Stimulated activated CD8-positive, alpha-beta memory T cell treated with anti-CD3 and anti-CD28 coated beads, Interleukin-4, amount 100 ng/mL, for 4 hours (primary cell): ENCODE measurements at places on chromosomes 7 and 10.

DNA sequence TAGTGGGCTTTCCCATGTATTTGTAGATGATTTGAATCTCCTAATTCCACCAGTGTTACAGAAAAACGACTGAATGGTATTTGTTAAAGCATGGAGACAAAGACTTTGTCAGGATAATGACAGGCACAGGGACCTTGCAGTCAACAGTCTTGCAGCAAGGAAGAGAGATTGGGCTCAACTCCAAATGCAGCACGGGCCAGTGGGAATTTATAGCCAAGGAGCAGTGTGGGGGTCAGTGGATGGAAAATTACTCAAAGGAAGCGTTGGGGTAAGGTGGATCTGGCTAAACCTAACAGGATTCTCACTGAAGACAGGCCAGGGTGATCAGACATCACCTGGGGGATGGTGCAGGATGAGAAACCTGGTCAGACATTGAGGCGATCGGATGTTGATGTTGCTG lies 24.3 kb downstream of the CPVL start:
- no peak for DNase-seq

- no peak for DNase-seq
Measured at GRCh38 chr7:137880432-137880831, 33.7 kb upstream of the DGKI start.

GRCh38 chr10:113767222-113767621 lies 15.7 kb downstream of the PLEKHS1 start:
- DNase-seq: no peak

DNA sequence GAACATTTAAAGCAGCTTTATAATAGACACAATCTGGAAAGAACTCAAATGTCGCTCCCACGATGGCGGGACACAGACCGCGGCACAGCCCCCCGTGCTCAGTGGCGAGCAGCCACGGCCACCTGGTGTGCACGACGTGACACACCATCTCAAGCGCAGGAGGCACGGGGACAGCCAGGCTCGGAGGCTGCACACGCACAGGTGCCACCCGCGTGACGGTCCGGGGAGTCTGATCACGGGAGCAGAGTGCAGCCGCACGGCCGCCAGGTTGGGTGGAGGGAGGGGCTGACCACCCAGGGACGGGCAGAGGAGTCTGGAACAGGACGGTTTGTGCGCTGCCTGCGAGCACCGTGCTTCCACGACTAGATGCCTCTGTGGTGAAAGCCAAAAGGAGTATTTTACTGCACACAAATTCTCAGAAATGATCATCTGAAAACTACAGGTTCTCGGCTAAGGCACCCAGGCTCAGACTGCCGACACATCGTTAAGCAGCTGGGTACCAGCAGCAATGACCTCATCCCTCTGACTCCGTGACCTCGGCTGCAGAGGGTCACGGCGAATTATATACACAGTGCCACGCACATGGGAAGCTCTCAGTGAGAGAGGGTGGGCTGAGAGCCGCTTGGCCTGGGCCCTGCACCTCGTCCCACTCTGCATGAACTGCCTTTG lies 7.5 kb upstream of the GPER1 start:
- no peak for DNase-seq

DNA sequence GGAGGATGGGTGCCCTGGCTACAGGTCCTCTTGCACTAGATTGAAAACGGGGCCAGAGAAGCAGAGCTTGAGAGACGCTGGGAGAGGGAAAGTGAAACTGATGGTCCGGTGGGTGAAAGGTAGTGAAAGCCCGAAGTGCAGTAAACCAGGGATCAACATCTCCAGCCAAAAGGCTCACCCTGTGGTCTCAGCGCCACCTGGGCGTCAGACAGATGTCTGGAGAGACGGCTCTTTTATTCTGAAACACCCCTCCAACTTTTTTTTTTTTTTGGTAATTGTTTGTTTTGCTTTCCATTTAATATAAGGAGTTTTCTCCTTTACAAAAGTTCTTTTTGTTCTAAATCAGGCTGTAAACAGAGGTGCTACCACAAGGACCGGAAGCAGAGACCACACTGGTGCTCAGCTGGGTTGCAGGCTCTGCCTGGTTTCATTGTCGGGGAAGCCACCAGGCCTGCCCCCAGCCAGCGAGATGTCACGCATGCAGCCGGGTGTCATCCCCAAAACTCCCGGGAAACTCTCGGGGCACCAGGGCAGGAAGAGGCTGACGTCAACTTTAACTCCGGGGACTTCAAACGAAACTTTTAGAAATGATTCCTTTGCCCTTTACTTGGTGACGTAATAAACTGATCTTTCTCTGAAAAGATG lies 11.2 kb downstream of the IL2RA start:
- peak; percentile 89 for DNase-seq

DNA sequence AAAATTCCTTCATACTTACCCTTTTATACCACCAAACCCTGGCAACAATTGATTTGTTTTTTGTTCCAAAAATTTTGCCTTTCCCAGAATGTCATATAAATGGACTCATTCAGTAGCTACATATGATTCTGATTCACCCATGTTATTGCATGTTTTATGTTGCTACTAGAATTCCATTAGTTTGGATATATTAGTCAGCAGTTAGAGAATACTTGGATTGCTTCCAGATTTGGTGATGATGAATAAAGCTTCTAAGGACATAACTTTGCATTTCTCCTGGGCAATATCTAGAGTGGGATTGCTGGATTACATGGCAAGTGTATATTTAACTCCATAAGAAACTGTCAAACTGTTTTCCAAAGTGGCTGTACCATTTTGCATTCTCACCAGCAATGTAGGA lies 806.9 kb downstream of the DNAJB9 start:
- DNase-seq: no peak

- DNase-seq: no peak
Measured at GRCh38 chr7:66837007-66837406, 84.0 kb upstream of the TMEM248 start.

- no peak for DNase-seq
Measured at GRCh38 chr7:2843711-2844152, 376 bp downstream of the GNA12 start.

DNA sequence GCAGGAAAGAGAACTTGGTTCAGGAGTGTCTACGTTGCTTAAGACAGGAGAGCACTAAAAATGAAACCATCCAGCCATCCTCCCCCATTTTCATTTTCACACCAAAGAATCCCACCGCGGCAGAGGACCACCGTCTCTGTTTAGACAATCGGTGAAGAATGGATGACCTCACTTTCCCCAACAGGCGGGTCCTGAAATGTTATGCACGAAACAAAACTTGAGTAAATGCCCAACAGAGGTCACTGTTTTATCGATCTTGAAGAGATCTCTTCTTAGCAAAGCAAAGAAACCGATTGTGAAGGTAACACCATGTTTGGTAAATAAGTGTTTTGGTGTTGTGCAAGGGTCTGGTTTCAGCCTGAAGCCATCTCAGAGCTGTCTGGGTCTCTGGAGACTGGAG lies 1.4 kb upstream of the IL6 start:
- no peak for DNase-seq
